ENCODE measurements at places on chromosomes 12 and 14.

- DNase-seq: peak; percentile 25
These were observed 286.7 kb upstream of the GRIP1 start for GRCh38 chr12:66965621-66966020.

- no peak for DNase-seq
These were observed 7.0 kb downstream of the TMEM121 start for GRCh38 chr14:105533391-105533790.

- no peak for DNase-seq
These were observed 119.5 kb downstream of the TTC7B start for GRCh38 chr14:90696720-90697119.

DNA sequence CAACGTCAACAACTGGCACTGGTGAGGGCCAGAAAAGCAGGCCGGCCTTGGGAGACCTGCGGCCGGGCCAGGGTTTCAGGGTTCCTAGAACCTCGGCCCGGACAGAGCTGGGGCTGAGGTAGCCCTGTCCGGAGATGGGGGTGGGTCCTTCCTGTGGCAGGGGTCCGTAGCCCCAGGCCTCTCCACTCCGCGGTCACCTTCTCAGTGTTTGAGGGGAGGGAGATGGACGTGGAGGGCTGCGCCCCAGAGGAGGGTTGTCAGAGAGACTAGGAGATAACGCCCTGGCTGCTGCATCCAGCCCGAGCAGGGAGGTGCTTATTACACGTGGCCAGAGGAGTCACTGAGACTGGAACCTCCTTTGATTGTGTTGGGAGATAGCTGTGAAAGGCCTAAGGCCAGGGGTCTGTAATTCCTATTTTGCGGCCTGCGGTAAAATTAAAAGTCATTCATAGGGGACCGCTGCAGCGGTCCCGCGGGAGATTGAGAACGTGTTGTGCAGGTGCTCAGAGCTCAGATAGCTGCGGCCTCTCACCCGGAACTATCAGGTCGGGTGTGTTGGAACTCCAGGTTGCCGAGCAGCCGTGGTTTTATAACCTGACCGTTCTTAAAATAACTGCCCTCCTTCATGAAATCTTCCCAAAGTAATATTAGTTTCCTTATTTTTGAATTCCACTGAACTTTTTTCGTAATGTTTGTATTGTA is 507 bp downstream of the AHSA1 start:
- DNase-seq: peak; percentile 61

DNA sequence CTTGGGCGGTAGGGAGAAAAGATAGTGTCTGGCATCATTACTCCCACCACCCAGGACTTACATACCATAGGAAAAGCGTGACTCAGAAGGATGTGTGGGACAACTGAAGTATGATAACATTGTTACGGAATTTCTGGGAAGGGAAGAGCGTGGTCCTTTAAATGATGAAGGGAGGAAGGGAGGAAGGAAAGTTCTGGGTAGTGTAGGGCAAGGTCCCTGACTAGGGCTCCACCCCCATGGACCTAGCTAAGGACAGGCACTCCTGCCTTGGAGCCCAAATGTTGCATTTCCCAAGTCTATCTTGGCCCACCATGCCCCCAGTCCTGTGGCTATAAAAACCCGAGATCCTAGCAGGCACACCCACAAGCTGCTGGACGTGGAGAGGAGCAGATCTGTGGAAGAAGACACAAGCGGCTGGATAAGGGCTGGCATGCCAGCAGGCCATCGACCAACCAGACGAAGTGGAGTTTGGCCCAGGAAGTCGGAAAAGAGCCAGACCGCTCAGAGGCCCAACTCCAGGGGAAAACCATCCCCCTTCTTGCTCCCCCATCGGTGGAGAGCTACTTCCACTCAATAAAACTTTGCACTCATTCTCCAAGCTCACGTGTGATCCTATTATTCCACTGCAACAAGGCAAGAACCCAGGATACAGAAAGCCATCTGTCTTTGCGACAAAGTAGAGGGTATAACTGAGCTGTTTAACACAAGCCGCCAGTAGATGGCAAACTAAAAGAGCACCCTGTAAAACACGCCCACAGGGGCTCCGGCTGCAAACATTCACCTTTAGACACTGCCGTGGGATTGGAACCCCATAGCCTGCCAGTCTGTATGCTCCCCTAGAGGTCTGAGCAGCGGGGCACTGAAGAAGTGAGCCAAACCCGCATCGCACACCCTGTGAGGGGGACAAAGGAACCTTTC is 23.0 kb upstream of the RAB21 start:
- DNase-seq: no peak

- no peak for DNase-seq
These were observed 76.0 kb upstream of the ST8SIA1 start for GRCh38 chr12:22410486-22410885.

DNA sequence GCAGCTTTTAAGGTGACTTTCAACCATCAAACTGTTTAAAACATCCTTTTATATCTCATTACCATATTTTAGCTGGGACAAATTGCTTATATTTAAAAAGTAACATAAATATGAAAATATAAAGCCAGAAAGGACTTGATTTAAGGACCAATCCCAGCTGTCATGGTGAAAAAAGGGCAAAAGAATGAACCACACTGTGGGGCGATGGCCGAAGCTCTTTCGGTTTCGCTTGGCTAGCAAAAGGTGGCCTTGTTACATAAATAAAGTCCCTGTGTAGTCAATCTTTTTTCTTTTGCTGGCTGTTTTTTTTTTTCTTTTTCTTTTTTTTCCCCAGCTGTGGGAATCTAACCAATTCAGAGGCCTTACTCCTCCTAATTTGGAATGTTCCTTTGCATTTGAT is 50.9 kb downstream of the FBXO33 start:
- DNase-seq: no peak

- DNase-seq: no peak
These were observed 4.8 kb downstream of the HOXC5 start for GRCh38 chr12:54037360-54038283.

DNA sequence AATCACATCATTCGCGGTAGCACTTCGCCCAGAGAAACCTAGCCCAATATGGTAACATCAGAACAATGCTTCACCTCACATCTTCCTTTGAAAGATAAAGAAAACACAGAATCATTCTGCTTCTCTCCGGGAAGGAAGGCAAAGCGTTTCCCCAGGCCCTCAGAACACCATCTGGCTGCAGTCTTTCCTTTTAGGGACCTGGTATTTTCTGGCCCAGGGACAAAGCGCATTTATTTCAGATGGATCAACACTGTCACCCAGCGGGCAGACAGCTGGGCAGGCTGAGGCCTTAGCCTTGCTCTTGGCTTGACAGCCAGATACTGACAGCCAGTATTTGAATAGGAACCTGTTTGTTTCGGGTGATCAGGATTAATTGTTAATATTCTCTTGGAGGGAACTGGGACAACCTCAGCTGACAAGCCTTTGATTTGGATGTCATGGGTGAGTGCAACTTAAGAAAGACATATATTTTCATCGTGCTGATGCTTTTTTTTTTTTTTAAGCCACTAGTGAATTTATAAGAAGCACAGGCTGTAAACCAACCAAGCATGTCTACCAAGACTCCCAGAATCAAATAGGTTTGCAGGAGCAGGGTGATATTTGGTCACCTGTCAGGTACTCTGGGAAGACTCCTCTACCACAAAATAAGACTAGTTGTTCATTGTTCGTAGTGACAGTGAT is 118.9 kb downstream of the VEZT start:
- DNase-seq: peak; percentile 91

DNA sequence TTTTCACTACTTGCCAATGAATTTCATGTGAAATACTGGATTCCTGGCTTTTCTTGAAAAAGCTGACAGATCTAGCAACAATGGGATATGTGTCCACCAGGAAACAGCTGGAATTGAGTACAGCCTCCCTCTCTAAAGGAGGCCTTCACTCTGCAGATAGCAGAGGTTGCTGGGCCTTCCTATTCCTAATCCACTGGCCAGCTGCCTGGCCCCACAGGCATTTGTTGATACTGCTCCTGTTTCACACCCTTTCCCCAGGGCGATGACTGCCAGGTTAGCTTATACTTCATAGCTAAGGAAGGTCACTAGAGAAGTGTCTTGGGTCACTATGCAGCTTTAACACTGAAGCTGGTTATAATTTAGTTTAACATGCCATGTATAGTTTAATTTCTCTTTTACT is 87.5 kb upstream of the PDZRN4 start:
- no peak for DNase-seq

DNA sequence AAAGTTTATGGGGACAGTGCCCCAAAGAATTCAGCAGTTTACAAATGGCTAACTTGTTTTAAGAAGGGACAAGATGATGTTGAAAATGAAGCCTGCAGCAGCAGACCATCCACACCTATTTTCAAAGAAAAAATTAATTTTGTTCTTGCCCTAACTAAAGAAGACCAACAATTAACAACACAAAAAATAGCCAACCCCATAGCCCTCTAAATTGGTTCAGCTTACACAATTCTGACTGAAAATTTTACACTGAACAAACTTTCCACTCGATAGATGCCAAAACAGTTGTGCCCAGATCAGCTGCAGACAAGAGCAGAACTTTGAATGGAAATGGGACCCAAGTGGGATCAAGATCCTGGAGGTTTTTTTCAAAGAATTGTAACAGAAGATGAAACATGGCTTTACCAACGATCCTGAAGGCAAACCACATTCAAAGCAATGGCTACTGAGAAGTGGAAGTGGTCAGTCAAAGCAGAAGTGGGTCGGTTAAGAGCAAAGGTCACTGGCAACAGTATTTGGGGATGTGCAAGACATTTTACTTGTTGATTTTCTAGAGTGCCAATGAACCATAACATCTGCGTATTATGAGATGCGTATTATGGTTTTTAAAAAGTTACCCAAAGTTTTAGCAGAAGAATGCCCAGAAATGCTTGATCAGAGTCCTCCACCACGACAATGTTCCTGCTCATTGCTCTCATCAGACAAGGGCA is 30.0 kb downstream of the SLC39A9 start:
- no peak for DNase-seq

GRCh38 chr14:96762650-96763049 is 34.5 kb upstream of the VRK1 start:
- peak; percentile 62 for DNase-seq

DNA sequence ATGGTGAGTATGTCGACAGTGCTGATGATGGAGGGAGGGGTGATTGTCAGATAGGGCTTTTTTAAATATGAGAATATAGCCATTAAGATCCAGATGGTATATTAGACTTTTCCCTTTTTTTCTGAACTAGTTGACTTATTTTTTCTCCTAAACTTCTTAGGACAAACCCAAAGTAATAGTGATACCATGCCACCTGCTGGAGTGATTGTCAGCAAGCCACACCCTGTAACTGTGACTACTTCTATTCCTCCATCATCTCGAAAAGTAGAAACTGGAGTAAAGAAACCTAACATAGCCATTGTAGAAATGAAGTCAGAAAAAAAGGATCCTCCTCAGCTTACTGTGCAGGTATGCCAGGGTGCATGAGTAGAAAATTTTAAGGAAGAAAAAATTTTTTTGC is 40.1 kb downstream of the KIAA0586 start:
- DNase-seq: no peak
